PC-9 (cell line): ENCODE measurements at places on chromosomes 13 and 19. TPM values are rescaled to one million over a fixed set of nuclear protein-coding genes. Genes with fewer than 3 reads are reported as not detected.

GRCh38 chr19:2788237-2788636 lies 2.9 kb downstream of the THOP1 start:
- no peak for DNase-seq
- no peak overlapping the region for H3K4me3 ChIP-seq
- H3K4me1 ChIP-seq, result peaks cover 5% of the 10 kb centered on the region; the same call in 1 of the 2 replicates
- H3K27me3 ChIP-seq, result no peaks in the 10 kb centered on the region
- H3K36me3 ChIP-seq, result no peaks in the 10 kb centered on the region

DNA sequence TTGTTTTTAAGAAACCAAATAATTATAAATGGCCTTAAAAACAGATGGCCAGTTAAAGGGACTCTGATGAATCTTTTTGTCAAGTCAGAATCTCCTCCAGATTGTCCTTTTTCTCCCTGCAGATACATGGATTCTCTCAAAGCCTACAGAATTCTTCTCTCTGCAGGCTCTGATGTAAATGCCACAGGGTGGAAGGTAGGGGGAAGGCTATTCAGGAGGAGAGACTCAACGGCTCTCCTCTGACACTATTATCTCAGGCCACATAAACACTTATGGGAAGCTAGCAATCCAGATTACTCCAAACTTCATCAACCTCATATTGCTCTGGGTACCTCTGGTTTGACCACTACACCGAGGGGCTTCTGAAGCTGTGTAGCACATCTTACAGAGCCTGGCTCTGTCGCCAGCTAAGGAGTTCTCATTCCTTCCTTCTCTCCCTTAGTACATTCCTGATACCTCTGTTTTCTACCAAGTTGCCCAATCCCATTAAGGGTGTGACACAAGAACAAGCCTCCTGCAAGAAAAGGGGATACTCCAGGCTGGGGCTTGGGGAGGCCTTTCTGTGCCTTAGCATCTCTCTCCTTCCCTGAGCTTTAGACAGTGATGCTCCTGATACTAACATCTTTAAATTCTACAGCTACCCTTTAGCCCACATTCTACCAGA lies 14.9 kb downstream of the LCP1 start:
- no peak overlapping the region for H3K4me3 ChIP-seq
- peaks cover 6% of the 10 kb centered on the region; the same call in 1 of the 2 replicates for H3K36me3 ChIP-seq
- H3K4me1 ChIP-seq, result no peaks in the 10 kb centered on the region
- no peaks in the 10 kb centered on the region for H3K27me3 ChIP-seq
- DNase-seq, result no peak

DNA sequence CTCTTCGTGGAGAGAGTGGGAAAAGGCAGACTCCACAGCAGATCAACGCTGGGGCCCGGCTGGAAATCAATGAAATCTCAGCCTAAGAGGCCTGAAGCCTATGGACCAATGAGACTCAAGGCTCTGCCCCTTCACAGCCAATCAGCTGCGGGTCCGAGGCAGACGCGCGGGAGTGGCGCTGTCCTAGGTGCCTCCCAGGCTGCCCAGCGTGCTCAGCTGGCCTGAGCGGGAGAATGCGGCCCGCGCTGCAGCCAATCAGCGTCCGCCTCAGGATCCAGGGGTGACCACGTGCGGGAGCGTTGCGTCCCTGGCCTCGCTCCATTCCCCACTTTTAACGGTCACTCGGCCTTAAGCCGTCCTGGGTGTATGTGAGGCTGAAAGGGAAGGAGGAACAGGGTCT lies at the start of gene ZBTB32:
Gene ZBTB32 (plus strand): TSS at position 341 of the 400 bp plus-strand sequence. CDS start 10,069 bp downstream, outside the sequence.
- no peak within 1 kb of the TSS for H3K4me3 ChIP-seq
- H3K27me3 ChIP-seq, result no peaks in the 10 kb centered on the region
- H3K4me1 ChIP-seq, result peaks cover 6% of the 10 kb centered on the region; the same call in 1 of the 2 replicates

SGCG gene
- total RNA-seq, result not detected in 2 replicates

TARM1 gene
- total RNA-seq, result not detected in 2 replicates
